ENCODE measurements at places on chromosomes 4 and X.

DNA sequence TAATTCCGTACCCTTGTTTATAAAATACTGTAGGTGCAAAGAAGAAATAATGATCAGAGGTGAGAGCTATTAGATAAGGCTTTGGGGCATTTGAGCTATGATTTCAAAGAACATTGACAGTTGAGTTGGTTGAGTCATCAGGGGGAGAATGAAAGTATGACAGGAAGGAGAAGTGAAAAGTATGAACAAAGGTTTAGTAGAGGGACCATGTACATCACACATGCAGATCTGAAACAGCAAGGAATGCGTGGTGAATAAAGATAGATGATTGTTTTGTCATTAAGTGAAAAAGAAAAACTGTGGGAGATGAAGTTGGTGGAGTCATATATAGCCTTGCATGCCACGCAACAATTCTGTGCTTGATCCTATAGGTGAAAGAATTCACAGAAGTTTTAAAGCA is 163.1 kb downstream of the ARAP2 start:
- DNase-seq, result no peak

DNA sequence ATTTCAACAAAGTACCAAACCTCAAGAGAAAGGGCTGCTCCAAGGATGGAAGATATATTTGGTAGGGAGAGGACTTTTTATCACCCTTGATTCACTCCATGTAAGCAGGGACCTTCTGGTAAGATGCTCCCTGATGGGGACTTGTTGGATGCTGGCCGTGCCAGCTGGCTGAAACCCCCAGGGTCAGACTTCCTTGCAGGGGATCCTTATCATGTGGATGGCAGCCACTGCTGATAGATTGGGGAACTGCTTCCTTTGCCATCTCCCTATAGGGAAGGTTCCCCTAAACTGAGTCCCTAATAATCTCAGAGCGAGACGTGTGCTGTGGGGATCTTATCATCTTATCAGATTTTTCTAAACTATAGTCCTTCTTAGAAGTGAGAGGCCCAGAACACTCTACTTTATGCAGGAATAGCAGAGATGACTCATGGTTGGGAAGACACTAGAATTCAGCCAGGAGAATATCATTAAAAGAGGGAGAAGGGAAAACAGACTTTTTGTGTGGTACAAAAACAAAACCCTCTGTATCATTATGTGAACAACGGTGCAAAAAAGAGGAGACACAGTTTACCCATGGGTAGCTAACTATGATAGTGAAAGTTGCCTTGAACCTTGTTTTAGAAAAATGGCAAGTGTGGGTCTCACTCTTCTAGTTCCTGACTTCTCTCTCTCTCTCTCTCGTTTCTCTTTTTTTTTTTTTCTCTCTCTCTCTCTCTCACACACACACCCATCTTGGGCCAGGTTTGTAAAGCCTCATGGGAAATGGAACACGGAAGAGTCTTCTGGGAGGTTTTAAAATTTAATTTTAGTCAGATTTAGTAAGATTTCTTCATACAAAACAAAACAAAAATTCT is 16.1 kb downstream of the RHOH start:
- DNase-seq, result no peak

- DNase-seq, result no peak
Measured at GRCh38 chr4:25563071-25563564, 92.5 kb upstream of the SLC34A2 start.

- no peak for DNase-seq
Measured at GRCh38 chrX:77427611-77428010, 19.6 kb upstream of the FGF16 start.

DNA sequence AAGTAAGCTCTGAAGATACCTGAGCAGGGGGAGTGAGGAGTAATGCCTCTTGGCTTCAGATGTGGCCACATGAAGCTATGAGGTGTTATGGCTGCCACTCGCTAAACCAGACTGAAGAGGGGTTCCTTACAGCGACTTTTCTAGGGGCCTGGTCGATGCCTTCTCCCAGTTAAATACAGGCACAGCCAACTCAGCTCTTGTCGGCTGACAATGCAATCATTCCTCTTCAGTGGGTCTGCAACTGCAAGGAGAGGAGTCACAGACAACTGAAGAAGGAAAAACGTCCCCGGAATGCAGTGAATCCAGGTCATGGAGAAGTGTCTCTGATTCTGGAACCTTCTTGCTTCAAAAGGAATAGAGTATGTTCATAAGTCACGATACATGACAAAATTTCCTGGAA is 106.4 kb downstream of the RNF150 start:
- DNase-seq, result no peak

DNA sequence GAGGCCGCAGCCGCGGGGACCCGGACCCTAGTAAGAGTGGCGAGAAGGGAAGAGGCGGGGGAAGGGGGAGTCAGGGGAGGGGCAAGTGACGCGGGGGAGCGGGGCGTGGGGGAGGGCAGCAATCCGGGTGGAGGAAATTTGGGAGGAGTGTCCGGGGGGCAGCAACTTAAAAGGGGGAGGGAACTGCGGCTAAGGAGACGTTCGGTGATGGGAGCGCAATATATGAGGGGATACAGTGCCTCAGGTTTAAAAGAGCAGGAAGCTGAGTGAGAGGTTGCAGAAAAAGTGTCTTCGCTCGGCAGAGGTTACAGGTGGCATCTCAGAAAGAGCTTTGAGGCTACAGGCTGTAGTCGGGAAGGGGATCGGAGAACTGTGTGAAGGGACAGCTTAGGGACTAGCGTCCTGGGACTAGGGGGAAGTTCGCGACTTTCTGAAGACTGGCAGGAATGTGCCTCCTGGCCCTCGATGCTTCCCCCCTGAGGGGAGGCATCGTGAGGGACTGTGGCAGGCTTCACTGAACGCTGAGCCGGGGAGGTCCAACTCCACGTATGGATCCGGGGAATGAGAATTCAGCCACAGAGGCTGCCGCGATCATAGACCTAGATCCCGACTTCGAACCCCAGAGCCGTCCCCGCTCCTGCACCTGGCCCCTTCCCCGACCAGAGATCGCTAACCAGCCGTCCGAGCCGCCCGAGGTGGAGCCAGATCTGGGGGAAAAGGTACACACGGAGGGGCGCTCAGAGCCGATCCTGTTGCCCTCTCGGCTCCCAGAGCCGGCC is 519 bp downstream of the FOXO4 start:
- DNase-seq, result peak; percentile 56

GRCh38 chr4:89724716-89725115 is 112.2 kb downstream of the SNCA start:
- DNase-seq, result peak; percentile 19

DNA sequence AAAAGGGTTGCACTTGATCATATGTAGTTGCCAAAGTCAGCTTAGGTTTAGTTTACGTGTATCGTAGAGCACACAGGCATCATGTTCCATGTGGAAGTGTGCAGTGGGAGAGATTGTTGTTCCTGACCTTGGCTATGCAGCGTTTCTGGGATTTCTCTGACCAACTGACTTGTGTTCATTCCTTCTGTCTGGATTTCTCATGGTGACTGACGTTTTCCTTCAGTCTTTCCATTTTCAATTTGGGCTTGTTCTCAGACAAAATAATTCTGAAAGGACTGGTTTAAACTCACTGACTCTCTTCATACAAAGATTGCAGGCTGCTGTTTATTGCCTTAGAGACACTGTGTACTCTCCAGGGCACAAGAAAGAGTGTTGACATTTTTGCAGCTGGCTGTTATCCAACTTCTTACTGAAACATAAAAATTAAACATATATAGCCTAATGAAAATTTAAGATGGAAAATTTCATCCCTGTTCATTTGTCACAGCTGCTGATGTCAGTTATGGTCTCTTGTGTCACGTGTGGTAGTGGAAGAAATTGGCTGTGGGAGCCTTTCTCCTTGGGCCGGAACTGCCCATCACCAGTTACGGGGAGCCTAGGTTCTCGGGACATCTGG is 95.4 kb downstream of the TNIP2 start:
- no peak for DNase-seq

GRCh38 chrX:22748093-22748999 is 251.4 kb upstream of the DDX53 start:
- DNase-seq, result peak; percentile 24

DNA sequence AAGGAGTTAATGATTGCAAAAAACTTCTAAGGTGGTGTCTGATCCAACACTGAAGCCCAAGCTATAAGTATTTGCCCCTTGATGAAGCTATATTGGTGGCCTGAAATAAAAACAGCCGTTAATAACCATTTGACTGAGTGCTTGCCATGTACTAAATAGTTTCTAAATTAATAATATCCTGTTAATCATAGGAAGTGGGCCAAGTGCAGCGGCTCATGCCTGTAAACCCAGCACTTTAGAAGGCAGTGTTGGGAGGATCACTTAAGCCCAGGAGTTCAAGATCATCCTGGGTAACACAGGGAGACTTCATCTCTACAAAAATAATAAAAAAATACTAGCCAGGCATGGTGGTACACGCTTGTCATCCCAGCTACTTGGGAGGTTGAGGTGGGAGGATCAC is 8.3 kb downstream of the NDP start:
- DNase-seq, result no peak

DNA sequence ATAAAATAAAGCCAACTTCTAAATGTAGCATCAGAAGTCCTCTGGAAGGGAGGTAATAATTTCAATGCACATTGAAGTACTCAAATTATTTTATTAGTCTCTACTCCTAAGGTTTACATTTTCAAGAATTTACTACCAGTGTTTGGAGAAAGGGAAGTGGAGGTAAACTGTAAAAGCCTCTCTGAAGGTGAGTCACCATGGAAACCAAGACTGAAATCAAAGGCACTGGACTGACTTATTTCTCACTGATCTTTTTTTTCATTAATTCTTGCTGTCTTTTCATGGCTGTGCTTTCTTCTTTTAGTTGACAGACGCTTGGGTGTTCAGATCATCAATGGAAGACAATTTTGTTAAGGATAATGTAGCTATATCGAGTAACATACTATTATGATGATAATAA is 9.7 kb downstream of the SLC39A8 start:
- DNase-seq, result no peak

DNA sequence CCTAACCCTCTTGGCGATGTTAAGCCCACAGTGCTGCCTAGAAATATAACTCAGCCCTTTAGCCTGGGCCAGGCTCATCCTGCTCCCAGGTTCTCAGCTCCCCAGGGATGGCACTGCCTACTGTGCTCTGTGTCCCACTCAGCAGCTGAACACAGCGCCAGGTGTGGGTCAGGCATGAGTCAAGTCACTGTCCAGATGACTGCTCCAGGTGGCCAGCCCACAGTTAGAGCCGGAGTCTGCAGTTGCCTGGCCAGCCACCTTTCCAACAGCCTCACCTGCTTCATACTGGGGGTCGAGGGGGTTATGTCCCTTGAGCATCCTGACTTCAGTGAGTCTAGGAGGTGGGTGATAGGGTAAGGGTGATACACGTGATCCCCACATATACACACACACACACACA is 48.4 kb downstream of the TBC1D14 start:
- DNase-seq, result no peak

DNA sequence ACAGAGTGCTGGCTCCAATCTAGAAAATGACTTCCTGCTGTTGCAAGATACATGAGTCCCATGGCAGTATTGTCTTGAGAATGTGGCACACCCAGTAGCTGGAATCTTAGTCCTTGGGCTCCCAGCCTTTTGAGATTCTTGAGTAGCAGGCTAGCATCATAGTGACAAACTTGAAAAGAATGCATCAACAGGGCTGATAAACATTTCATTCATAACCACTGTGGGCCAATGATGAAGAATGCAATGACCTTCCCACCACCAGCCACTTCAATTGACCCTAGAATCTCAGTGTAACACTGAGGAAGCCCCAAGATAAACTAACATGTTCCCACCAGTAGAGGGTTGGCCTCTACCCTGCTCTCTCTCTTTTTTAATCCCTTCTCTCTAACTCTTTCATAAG is 329.3 kb downstream of the GBA3 start:
- no peak for DNase-seq

GRCh38 chr4:40848251-40848650 is 98.5 kb downstream of the NSUN7 start:
- DNase-seq, result no peak

Data from Kasumi-1 (cell line).